Effector memory CD8-positive, alpha-beta T cell (primary cell): ENCODE measurements at places on chromosomes 2 and 18.

DNA sequence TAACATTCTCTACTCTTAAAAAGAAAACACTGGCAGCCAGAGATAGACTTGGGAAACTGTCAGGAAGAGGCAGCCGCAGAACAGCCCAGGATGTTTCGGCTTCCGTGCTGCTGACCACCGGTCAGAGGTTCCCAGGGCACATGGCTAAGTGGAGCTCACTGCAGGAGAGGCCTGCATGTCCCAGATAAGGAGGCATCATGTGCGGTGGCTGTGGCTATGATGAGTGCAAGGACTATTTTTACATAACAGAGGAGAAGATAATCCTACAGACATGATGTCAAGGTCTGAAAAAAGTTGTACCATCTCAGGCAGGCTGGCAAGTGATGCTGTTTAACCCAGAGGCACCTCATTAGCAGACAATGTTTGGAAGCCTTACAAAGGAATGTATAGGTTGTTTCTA lies 252.3 kb downstream of the CYRIA start:
- no peak for DNase-seq

- no peak for DNase-seq
Measured at GRCh38 chr2:177383935-177384334, 8.6 kb upstream of the AGPS start.

DNA sequence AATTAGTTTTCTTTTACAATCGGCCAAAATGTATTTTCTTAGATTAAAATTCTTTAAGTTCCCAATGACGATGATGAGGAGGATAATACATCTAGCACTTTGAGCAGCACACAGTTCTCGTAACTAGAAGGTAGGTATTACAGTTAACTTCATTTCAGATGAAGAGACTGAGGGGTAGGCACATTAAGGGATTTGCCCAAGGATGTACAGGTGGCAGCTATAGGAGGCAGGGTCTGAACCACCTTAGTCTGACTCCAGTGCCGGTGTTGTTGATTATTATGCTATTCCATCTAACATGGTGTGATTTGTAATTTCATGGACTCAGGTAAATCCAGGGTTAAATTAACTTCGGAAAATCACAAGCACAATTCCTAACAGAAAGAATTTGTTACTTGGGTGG lies 1.1 kb downstream of the CD28 start:
- DNase-seq = no peak

- no peak for DNase-seq
Measured at GRCh38 chr2:70202236-70202806, 11.5 kb upstream of the C2orf42 start.

DNA sequence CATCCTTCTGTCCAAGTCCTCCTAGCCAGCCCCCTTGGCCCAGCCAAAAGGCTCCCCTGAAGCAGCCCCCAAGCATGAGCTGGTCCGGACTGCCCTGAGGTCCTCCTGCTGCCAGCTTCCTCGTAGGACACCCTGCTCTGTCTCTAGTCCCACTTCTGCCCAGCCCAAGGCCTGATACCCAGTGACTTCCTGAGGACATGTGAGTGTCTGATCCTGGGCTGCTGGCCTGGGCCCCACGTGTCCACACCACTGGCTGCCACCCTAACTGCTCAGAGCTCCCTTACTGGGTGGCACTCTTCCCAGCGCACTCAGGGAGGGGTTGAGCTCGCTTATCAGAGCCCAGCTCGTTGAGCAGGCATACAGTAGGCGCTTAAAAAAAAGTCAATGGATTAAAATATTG lies 34.4 kb upstream of the PDIA6 start:
- DNase-seq = no peak

- no peak for DNase-seq
Measured at GRCh38 chr18:39487932-39488331, 1922.3 kb upstream of the CELF4 start.

DNA sequence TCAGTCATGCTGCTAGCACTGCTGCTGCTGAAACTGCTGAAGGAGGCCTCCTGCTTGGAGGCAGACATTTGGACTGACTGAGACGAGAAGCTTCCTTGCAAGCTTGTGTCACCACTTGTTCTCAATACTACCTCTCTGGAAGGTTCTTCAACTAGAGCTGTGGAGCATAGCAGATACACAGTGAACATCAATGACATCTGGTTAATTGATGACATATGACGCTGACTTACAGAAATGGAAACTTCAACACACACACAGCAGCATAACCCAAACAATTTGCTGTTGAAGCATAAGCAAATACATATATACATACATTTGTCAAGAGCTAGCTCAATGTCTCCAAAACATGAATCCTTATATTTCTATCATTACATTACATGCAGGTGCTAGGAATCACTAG lies 47.3 kb downstream of the PLEKHA3 start:
- DNase-seq = no peak

GRCh38 chr2:187989925-187990623 lies 301.6 kb upstream of the GULP1 start:
- no peak for DNase-seq

GRCh38 chr2:113716291-113716690 lies 40.2 kb downstream of the SLC35F5 start:
- no peak for DNase-seq

- DNase-seq = no peak
Measured at GRCh38 chr18:13260935-13261640, 42.5 kb downstream of the LDLRAD4 start.

GRCh38 chr2:207787017-207787416 lies 17.3 kb upstream of the FZD5 start:
- no peak for DNase-seq

- peak; percentile 10 for DNase-seq
Measured at GRCh38 chr2:70785137-70785911, 5.1 kb downstream of the FIGLA start.

- no peak for DNase-seq
Measured at GRCh38 chr2:133415210-133415876, 152.9 kb downstream of the NCKAP5 start.

- DNase-seq = no peak
Measured at GRCh38 chr18:79856119-79857007, 58.6 kb downstream of the KCNG2 start.

DNA sequence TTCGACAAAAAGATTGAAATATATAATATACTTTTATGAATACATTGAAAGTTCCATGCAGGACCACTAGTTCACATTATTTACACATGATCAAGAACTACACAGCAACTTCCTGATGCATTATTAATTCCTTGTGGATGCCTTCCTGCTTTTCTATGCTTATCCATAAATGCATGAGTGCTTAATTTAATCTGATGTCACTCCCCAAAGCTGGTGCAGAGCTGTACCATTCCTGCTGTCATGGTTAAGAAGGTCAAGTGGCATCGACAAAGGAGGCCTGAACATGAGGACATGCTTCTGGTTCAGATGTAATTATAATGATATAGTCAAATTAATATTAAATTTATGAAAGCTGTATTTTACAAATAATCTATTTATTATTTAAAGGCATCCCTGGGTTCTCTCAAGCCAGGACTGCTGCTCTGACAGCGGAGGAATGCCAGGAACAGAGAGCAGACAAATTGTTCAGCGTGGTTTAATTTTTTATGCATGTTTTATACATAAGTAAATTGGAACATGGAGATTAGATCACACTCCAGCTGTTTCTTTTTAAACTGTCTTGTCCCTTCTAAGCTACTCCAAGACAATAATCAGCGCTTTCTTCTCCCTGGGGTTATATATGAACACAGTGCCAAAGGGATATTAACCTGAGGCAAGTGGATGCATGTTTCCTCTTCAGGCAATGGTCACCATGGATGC lies 307.3 kb upstream of the CNTNAP5 start:
- DNase-seq = no peak

GRCh38 chr2:100013892-100014677 lies 128.3 kb downstream of the AFF3 start:
- no peak for DNase-seq

- DNase-seq = no peak
Measured at GRCh38 chr2:46874236-46874929, 41.2 kb downstream of the MCFD2 start.

- DNase-seq = no peak
Measured at GRCh38 chr2:171800639-171801038, 93.4 kb downstream of the SLC25A12 start.

DNA sequence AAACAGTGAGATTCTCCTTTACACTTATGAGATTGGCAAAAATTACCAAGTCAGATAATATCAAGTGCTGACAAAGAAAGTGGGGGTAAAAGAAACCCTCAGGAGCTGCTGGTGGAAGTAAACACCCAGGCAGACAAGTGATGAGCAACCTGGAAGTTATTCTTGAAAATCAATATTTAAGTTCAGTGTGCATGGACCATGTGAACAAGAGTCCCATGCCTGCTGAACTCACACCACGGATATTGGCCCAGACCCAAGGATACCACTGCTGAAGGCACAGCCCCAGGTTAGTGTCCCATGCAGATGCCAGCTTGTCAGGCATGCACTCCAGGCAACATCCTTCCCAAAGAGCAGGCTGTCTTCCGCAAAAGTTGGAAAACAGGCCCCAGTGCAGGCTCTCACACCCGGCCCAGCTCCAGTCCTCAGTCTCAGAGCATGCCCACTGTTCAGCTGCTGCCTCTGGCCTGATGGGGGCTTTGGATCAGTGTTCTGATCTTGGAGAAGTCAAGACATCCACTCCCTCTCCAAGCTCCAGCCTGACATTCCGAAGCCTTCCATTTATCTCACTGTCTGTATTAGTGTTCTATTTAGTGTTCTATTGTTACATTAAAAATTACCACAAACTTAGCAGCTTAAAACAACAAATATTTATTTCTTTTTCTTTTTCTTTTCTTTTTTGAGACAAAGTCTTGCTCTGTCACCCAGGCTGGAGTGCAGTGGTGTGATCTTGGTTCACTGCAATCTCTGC lies 70.0 kb downstream of the HS1BP3 start:
- DNase-seq = no peak

DNA sequence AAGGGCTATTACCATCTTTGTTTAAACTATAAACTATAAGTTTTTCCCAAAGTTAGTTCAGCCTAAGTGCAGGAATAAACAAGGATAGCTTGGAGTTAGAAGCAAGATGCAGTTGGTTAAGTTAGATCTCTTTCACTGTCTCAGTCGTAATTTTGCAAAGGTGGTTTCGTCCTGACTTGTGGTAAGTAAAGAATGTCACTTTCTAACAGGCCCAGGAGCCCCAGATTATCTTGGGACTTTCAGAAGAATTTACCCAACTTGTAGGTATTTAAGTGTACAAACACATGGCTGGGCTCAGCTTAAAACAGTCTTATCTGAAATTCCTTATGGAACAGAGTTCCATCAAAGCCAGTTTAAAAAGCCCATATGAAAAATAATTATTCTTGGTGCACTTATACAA lies 18.3 kb upstream of the FAM98A start:
- DNase-seq = no peak

GRCh38 chr2:62349788-62350187 lies 153.9 kb downstream of the B3GNT2 start:
- no peak for DNase-seq

GRCh38 chr2:15938803-15939555 lies 1.4 kb upstream of the MYCN start:
- no peak for DNase-seq

DNA sequence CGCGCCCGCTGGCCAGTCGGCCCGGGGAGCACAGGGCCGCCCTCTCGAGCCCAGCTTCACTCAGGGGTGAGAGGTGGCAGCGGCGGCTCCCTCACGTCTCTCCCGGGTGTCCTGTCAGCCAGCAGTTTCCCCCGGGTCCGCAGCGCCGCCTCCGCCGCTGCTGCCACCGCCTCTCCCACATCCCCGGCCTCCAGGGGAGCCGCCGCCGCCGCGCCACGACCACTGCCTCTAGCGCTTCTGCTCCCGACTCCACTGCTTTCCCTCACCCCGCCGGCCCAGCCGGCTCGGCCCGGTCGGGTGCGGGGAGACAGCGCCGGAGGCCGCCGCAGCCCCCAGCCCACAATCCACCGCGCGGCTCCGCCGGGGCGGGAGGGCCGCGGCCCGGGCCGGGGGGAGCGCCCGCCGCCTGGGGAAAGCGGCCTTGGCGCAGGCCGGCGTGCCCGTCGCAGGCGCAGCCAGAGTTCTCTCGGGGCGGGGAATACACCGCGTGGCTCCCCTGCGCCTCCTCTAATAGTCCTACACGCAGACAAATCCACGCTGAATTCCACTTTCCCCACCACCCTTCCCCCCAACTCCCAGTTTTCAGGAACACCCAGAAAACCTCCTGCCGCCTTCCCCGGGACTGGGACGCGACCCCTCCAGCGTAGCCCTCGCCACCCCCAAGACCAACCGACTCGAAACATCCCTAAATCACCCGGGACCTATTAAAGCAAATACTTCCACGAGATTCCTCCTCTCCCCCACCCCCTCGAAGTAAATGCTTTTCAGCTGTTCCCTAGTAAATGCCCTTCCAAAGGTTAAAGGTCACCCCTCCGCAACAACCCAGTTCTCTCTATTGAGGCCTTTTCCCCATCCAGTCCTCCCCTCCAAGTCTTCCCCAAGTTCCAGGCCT lies at the start of gene VPS54:
Gene VPS54, minus strand, starts transcription at position 346 of the 892 bp plus-strand sequence. CDS start 35,429 bp downstream, outside the sequence.
- DNase-seq = peak; percentile 50

GRCh38 chr18:38305961-38306360 lies 740.4 kb upstream of the CELF4 start:
- DNase-seq = no peak

- DNase-seq = no peak
Measured at GRCh38 chr18:58046093-58046793, 2.2 kb downstream of the NEDD4L start.

DNA sequence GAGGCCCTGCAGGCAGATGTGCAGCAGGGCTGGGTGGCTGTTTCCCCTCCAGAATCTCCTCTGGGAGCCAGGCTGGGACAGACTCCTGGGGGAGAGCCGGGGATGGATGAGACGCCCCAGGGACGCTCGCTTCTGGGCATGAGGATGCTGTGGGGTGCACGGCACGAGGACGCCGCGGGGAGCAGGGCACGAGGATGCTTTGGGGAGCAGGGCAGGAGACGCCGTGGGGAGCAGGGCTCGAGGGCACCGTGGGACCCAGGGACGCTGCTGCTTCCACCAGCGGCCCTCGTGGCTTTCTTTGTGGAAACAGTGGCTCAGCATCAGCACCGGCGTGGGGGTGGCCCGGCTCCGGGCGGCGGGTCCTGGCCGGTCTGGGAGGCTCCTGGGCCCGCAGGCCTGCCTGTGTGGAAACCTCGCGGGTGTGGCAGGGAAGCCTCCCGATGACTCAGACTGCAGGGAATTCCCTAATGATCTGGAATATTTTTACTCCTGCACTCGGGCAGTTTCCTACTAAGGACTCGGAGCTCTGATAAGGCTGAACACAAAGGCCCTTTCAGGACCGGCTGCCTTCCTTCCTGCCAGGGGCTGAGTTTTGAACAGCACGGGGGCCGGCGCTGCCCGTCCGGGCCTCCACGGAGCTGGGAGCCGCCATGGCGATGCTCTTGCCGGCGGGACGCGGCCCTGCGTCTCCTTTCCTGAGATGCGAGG lies 62.6 kb downstream of the NFATC1 start:
- DNase-seq = no peak

GRCh38 chr2:121856360-121856759 lies 100.9 kb downstream of the TSN start:
- no peak for DNase-seq

GRCh38 chr18:51346404-51346803 lies 148.9 kb upstream of the MEX3C start:
- DNase-seq = no peak
